ENCODE measurements at places on chromosomes 3 and 15.

- DNase-seq, result no peak
These were observed 36.3 kb upstream of the IQSEC1 start for GRCh38 chr3:13109516-13109915.

- peak; percentile 60 for DNase-seq
These were observed 2.9 kb upstream of the FYTTD1 start for GRCh38 chr3:197746801-197747237.

GRCh38 chr3:160929595-160929994 is 173.6 kb downstream of the PPM1L start:
- DNase-seq, result no peak

- no peak for DNase-seq
These were observed 4.9 kb downstream of the DUSP7 start for GRCh38 chr3:52051444-52051843.

DNA sequence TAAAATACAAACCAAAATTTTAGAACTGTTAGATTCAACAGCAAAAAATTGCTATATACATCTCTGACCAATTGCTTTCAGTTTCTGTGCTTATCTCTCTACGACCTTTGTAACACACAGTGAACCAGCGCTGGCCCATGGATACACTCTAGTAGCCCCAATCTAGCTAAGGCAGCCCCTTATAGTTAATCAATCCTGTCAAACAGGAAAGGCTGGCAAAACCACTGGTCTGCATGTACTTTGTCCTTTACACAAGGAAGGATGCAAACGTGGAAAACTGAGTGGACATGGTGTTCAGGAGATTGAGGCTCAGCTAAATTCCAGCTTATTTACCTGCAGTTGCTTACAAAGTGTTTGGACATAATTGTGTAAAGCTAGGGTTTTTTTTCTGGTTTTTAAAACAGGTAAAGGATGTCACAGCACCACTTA is 25.9 kb downstream of the ADGRG7 start:
- no peak for DNase-seq

DNA sequence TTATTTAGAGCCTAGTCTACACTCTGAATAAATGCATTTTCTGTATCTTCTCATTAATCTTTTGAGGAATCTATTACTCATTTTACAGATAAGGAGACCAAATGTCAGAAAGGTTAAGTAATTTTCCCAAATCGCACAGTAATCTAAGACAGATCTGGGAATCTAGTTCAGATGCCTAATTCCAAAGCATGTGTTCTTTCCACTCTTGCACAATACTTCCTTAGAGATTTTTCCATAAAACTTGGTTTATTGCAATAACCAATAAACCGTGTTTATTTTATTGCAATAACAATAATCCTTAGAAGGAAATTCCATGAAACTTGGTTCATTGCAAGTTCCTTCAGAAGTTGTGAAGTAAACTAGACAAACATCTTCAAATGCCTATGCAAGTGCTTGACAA is 17.4 kb upstream of the COL8A1 start:
- DNase-seq, result no peak

DNA sequence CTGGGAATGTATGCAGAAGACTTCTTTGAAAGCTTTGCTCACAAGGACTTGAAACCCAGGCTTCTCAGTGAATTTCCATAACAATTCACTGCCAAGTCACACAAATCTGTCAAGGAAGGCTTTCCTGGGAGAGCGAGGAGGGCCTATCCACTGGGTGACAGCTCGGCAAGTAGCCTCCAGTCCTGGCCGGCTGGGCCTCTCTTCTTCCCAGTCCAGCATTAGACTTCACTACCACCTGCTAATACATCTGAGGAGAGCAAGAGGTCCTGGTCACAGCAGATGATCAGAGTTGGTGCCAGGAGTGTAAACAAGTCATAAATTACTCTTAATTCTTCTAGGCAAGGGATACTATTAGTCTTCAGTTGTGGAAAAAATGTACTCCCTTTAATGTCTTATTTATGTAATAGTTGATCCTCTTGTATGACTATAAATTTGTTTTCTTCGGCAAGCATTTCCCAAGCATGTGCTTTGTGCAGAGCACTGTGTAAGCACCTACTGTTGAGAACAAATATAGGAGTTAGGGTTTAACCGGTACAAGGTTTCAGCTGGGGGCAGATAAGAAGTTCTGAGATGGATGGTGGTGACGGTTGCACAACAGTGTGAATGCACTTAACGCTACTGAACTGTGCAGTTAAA is 162.9 kb downstream of the VGLL4 start:
- DNase-seq, result no peak

- peak; percentile 76 for DNase-seq
These were observed 501 bp downstream of the DMXL2 start for GRCh38 chr15:51621936-51622603.

GRCh38 chr15:93246266-93247242 is 157.5 kb upstream of the RGMA start:
- no peak for DNase-seq

GRCh38 chr15:71390096-71390495 is 274.8 kb downstream of the THSD4 start:
- no peak for DNase-seq

DNA sequence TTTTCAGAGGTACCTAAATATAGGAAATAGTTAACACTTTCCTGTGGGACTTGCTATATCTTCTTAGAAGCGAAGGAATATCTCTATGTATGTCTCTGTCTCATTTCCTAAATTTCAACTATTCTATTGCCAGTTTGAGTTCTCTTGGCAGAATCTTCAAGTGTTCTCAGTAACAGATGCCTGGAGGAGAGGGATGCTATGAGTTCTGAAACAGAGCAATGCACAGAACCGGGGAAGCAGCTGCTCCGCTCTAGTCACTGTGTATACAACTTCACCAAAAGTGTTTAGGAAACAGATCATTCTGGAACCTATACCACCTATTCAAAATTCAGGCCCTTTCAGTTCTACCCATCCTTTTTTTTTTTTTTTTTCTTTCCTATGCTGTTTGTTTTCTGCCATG is 144.6 kb downstream of the RORA start:
- DNase-seq, result no peak

GRCh38 chr3:187967993-187968392 is 186.0 kb upstream of the LPP start:
- no peak for DNase-seq

- DNase-seq, result no peak
These were observed 3.1 kb downstream of the ABHD14B start for GRCh38 chr3:51970606-51971300.

GRCh38 chr3:58041182-58041825 is 33.1 kb downstream of the FLNB start:
- DNase-seq, result no peak

DNA sequence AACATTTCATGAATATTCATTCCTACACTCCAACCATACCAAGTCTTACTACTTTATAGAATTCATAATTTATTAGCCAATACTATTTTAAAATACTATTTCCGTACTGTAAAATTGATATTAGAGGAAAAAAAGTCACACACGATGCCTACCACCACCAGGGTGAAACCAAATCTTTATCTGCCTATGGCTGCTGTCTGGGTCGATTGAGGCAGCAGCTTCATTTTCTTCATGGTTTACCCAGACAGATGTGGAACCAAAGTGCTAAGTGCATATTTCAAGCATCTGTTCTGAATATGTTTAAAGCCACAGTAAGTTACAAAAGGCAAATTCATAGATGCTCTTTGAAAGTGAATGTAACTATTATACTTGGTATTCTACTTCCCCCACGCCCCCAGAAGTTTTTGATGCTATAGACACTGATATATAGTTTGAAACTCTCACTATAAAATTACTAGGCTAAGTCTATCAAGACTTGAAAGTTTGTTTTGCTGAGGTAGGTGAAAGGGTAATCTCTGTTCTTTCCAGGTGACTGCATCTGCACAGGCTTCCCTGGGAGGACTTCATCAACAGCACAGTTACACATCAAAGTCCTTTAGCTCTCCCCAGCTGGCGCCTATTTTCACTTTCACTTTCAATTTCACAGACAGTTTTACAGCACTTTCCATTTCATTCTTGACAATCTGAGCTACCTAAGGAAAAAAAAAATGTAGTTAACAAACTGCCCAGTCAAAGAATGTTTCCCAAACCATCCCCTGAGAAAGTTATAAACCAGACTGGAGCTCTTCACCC is 113.9 kb downstream of the POLQ start:
- peak; percentile 8 for DNase-seq

GRCh38 chr3:39935261-39935660 is 125.9 kb downstream of the MYRIP start:
- DNase-seq, result no peak

DNA sequence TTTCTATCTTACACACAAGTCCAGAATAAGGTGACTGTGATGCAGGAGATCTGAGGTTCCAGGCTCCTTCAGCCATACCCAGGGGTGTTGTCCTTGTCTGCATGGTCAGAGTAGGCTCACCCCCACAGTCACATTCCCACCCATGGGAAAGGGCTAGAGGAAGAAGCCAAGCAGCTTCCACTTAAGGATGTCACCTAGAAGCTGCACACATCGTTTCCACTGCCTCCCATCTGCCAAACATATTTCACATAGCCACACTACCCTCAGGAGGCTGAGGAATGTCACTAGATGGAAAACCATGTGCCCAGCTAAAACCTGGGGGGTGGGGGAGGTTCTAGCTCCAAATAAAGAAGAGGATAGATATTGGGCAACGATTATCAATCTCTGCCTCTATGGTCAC is 58.1 kb downstream of the TMEM39A start:
- no peak for DNase-seq

DNA sequence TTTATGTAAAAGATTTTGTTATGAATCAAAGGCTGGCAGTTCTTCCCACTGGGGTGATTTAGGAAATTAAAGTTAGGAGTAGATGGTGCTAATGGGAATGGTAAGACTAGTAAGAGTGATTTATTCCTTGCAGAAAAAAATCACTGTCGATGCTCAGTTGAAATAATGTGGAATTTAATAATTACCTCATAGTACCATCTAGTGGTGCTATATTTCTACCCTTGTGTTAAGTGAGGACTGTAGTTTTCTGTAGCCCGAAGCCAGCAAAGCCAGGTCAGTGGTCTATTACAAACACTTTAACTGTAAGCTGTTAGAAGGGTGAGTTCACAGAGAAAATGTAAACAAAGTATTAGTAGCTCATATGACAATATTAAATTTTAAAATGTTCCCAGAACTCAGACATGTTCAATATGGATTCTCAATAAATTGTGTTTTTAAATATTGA is 39.5 kb upstream of the GOLGA8J start:
- DNase-seq, result no peak

DNA sequence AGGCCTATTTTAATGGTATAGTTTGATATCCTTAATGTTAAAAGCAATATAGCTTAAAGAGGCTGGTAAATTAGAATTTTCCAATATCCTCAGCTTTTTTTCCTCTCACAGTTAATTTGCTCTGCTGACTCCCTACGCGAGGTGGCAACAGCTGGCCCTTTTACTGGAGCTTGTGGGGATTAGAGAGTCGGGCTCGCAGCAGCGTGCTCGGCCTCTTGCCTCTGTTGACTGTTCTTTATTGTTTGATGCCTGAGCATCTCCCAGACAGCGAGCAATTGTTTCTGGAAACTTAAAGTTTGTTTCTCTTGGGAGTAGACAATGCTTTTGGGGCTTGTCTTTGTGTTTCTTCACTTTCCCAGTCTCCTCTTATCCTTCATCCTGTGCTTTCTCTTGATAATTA is 80.8 kb downstream of the OPA1 start:
- no peak for DNase-seq

GRCh38 chr15:71374607-71375352 is 259.5 kb downstream of the THSD4 start:
- DNase-seq, result no peak

GRCh38 chr3:24375947-24376384 is 118.7 kb downstream of the THRB start:
- no peak for DNase-seq

DNA sequence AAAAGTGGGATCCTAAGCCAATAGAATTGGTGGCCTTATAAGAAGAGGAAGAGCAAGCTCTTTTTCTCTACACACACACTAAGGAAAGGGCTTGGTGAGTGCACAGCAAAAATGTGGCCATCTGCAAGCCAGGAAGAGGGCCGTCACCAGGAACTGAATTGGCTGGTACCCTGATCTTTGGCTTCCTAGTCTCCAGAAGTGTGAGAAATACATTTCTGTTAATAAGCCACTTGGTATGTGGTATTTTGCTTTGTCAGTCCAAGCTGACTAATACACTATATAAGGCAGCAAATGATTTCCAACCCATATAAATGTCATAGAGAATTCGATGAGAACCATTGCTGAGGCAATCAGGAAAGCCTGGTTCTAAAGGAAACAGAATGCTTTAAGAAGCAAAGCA is 816.3 kb upstream of the SEMA6D start:
- no peak for DNase-seq

DNA sequence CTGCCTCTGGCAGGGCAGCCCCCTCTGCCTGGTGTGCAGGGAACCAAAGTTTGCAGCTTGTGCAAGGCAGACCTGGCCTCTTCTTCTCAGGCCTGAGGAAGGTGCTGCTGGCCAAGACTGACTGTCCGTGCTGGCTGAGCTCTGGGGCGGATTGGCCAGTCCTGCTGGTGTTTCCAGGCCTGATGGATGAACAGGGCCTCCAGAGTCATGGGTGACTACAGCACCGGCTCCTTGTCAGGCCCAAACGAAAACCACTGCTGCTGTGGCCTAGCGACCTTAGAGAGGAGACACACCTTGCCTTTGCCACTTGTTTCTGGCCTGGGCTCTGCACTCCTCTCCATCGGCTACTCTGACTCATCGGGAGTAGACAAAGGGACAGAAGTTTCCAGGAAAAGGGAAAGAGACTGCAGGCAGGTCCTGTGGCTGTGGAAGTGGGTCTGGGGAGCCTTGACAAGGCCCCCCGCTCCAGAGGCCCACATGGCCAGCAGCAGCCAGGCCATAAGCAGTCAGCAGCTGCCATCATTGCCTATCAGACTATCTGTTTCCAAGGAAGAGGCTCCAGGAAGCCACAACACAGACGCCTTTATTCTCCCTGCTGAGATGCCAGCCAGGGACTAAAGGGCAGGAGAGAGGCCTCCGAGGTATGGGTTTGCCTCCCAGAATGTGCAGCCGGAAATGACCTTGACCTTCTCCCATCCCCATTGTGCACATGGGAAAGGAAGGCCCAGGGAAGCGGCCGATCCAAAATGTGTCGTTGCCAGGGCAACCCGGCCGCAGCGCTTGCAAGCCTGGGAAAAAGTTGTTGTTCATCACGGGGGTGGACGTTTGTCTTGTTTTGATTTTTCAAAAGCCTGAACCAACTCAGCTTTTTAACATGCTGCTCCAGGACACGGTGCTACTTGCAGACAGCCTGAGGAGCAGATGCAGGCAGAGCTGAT is 160.5 kb downstream of the CHSY1 start:
- DNase-seq, result no peak

- no peak for DNase-seq
These were observed 2.0 kb downstream of the IFRD2 start for GRCh38 chr3:50290161-50290641.

GRCh38 chr15:59237119-59237855 is 30.6 kb downstream of the LDHAL6B start:
- peak; percentile 57 for DNase-seq
